ENCODE measurements at places on chromosomes 11 and 22.

- no peak for DNase-seq
These were observed 5.5 kb downstream of the GRK3 start for GRCh38 chr22:25569983-25570382.

DNA sequence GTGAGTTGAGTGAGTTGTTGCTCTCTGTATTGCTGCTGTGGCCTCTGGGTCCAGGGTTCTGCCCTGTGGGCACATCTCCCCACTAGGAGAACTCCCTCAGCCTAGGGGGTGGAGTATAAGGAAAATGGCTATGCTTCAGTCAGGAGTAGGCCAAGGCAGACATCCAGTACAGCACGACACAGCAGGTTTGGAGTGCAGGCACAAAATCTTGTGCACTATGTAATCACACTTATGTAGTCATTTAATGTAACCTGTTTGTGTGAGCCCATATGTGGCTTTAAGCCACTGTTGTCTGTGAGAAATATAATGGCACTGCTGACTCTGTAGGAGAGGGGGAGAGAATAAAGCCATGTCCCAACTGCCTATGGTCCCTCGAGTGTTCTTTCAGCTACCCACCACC, 90.1 kb downstream of the CCDC83 start:
- no peak for DNase-seq

DNA sequence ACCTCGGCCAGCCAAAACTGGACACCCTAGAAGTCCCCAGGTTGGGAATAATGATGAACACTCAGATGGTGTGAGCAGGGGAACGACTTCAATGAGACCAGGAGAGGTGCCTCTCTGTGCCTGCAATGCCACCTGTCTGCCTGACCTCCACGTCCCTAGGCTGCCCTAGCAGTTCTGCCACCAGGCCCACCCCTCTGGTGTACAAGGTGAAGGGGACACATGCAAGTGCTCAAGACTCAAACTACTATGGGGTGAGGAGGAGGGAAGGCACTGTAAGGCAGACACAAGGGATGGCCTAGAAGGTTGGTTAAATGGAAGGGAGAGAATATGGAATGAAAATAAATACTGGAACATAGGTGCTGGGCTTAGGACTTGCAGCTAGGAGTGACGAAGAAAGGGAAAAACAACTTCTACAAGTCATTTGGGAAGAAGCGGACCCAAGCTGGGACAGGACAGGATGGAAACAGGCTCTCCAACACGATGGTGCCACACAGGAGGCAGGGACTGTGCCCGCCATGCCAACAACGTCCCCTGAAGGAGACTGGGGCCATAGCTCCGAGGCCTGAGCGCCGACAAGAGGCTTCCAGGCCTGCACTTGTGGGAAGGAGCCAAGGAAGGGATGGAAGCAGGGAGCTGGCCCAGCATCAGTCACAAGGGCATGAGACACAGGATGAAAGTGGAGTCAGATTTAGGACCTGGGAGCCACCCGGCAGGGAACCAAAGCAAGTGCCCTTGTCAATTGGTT, 18.5 kb downstream of the SERPIND1 start:
- no peak for DNase-seq

DNA sequence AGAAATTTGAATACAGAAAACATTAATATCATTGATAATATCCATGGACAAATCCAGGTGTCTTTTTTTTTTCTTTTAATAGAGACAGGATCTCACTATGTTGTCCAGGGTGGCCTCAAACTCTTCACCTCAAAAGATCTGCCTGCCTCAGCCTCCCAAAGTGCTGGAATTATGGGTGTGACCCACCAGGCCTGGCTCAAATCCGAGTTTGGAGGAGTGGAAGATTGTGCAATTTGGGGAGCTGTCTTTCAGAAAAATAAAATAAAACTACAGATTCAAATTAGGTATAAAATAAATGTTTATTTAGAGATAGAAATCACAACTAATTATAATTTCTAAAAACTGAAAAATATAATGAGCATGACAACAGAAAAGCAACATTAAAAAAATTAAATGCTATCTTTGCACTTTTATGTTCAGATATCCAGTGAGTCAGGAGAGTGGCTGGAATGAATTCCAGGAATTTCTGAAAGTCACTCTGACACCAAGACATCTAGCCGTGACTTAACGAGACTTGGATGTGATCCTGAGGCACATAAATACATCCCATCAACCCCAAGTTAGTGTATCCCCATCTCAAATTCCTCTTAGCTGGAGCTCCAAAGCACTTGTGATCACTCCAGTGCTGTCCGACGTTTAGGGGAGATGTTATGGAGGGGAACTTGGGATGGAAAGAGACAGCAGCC, 128.6 kb upstream of the THY1 start:
- DNase-seq: no peak

GRCh38 chr11:33544593-33545373, 155.8 kb downstream of the C11orf91 start:
- DNase-seq: no peak

DNA sequence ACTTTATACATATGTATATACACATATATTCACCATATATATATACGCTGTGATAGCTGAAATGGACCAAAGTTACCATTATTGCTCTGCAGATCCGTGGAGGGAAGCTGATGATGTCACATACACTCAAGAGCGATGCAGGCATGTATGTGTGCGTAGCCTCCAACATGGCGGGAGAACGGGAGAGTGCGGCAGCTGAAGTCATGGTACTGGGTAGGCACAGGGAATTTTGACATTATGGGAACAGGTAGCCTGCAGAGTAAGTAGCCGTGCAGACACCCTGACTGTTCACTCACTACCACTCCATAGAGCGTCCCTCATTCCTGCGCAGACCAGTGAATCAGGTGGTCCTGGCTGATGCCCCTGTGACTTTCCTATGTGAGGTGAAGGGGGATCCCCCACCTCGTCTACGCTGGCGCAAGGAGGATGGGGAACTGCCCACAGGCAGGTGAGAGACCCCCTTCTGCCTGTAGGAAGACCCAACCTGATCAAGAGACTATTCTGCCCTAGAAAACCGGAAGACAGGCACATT, 4.7 kb downstream of the ROBO3 start:
- no peak for DNase-seq

- no peak for DNase-seq
These were observed 52.3 kb downstream of the EXT2 start for GRCh38 chr11:44147751-44148150.

GRCh38 chr22:37192741-37193140, 4.7 kb upstream of the C1QTNF6 start:
- DNase-seq: no peak

DNA sequence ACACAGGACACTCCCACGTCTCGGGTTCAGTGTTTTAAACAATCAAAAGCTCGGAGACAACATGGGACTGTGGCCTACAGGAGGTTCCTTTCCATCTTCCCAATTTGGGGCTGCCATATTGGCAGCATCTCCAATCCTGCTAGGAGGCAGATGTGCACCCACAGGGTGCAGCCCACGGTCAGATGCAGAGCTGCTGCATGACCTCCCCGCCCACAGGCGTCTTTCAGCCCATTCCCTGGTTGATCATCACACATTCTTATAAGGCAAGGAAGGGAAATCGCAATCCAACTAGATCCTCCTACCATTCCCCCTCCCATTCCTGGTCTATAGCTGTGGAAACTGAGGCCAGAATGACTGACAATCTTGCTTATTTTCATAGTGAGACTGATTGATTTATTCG, 121.4 kb downstream of the MICAL3 start:
- DNase-seq: no peak

- no peak for DNase-seq
These were observed 120.0 kb upstream of the SYT13 start for GRCh38 chr11:45405916-45406670.

DNA sequence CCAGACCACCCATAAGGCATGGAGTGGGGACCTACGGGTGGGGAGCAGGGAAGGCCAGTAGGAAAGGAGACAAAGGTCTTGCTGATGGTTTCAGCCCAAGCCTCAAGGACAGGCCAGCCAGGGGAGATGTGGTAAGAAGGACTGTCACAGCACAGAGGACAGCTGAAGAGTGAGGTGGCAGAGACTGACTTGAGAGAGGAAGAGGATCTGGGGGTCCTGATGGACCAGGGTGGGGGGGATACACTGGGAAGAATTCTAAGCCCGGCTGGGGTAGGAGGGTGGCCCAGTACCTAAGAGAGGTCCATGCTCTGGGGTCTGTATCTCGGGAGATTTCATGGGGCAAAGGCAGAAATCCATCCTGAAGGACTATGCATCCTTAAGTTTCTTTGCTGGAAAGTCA, 66.1 kb upstream of the THY1 start:
- no peak for DNase-seq
